Myometrial cell (primary cell): ENCODE measurements at places on chromosomes 3 and 15. TPM values are rescaled to one million over a fixed set of nuclear protein-coding genes. Genes with fewer than 3 reads are reported as not detected.

Gene SPINK8
- not detected in 2 replicates for total RNA-seq

Gene SAMMSON
- not detected in 2 replicates for total RNA-seq

Gene TRIM69
- 13.5 and 15.6 TPM in 2 replicates for total RNA-seq

Gene HRH1
- total RNA-seq, result 10.3 and 11.2 TPM in 2 replicates

Gene FGF12
- total RNA-seq, result under 0.01 TPM in 1 of 2 replicates, not detected in the other

Gene OSTN
- total RNA-seq, result 0.86 TPM in 1 of 2 replicates, not detected in the other

Gene LDHAL6B
- not detected in 2 replicates for total RNA-seq

Gene GP5
- total RNA-seq, result under 0.01 TPM in 2 replicates

Gene CCDC9B
- 5.2 and 5.3 TPM in 2 replicates for total RNA-seq

Gene B4GALT4
- 38.8 and 41.5 TPM in 2 replicates for total RNA-seq

Gene CCR8
- total RNA-seq, result not detected in 2 replicates

Gene GUCA1C
- not detected in 2 replicates for total RNA-seq

Gene MB21D2
- 14.2 and 16.1 TPM in 2 replicates for total RNA-seq

Gene RASGRP1
- total RNA-seq, result 1.2 and 4.1 TPM in 2 replicates

Gene TRPC1
- 7.3 and 21.0 TPM in 2 replicates for total RNA-seq
